ENCODE measurements at places on chromosomes 1 and 21. TPM values are rescaled to one million over a fixed set of nuclear protein-coding genes. Genes with fewer than 3 reads are reported as not detected.

ADGRL4 gene
- not detected for total RNA-seq

RHD gene
- total RNA-seq, result not detected

DNA sequence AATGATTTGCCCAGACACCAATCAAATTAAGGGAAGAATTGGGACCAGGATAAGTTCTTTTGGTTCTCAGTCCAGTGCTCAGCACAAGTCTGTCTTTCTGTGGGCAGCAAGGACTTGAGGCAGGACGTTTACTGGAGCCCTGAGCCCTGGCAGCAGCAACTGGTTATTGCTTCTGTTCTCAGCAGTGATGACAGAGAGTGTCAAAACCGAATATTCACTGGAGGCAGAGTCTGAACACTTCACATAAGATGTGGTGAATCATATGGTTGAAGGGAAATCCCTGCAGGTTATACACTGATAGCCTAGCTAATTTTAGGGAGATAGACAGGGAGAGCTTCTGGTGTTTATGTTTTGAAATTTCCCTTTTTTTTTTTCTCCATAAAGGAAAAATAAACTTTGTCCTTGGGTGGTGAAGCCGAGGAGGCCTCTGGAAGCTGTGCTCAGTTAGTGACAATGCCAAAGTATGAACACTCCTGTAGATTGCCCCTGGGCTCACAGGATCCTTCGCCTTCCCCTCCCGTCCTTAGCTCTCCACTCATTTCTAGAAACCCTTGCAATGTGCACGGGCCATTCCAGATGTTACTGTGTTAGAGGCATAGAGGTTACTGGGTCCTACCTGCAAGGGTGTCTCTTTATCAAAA is 26.3 kb upstream of the TSPAN2 start:
- DNase-seq, result no peak

GRCh38 chr1:95176861-95177260 is 57.1 kb upstream of the RWDD3 start:
- peak; percentile 57 for DNase-seq

S100A7A gene
- total RNA-seq, result not detected

DNA sequence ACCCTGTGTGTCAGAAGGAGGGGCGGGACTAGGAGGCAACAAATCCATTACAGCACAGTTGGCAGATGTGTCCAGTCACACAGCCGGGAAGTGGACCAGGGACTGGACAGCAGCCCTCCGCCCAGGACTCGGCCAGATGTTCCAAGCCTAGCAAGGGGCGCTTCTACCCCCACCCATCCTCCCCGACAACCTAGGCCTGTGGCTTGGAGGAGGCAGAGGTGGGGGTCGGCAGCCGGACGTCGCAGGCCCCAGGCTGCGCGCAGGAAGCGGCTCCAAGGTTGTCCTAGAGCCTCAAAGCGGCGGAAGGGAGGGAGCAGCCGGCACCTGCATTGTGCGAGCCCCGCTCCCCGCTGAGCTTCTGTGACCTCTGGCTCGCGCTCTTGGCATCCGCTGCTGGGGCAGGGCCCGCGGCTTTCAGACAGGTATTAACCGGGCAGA is 20.6 kb upstream of the MYCL start:
- no peak for DNase-seq

All from B cell (primary cell).